Upper lobe of right lung (tissue), 1 donor: ENCODE measurements at places on chromosomes 4 and X.

DNA sequence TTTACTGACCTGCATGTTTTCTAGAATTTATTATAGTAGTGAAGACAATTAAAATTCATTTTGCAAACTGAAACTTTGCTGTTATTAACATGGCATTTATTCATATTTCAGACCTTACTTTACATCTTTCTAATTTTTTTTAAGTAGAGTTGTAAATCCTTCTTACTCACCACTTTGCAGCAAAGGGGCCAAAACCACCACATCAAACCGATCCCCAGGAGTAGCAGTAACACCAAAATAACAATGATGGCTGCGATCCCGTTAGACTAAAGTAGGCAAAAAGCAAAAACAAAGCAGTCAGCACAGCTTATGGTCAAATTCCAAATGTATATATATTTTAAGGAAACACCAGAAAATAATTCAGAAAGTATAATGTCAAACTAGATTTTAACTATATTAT is 64.7 kb downstream of the ANTXR2 start:
- H3K27ac ChIP-seq: no peak overlapping the region
- peaks cover 13% of the 10 kb centered on the region for H3K4me1 ChIP-seq
- no peaks in the 10 kb centered on the region for H3K36me3 ChIP-seq
- DNase-seq: no peak

GRCh38 chr4:38099020-38099600 is 138.9 kb downstream of the PTTG2 start:
- H3K27ac ChIP-seq: no peak overlapping the region
- H3K27me3 ChIP-seq: no peaks in the 10 kb centered on the region
- H3K4me3 ChIP-seq: no peak overlapping the region
- H3K4me1 ChIP-seq: no peaks in the 10 kb centered on the region
- H3K36me3 ChIP-seq: peaks cover 33% of the 10 kb centered on the region

DNA sequence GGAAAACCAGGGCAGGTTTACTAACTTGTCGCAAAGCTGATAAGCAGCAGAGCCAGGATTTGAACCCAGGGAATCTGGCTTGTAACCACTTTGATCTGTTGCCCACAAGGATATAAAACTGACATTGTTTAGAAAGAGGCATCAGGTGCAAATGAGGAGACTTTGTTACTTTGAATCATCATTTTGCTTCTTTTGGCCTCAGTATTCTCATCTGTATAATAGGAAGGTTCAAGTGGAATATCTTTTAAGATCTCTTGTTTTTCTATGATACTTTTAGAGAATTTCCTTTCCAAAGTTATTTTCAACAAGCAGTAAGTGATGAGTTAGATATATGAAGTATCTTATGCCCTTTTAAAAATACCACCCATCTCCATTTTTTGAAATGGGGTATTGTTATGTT is 57.8 kb upstream of the NAP1L5 start:
- H3K27ac ChIP-seq: no peak overlapping the region
- DNase-seq: no peak
- H3K4me1 ChIP-seq: no peaks in the 10 kb centered on the region
- no peaks in the 10 kb centered on the region for H3K27me3 ChIP-seq
- H3K4me3 ChIP-seq: no peak overlapping the region
- peaks cover 18% of the 10 kb centered on the region for H3K36me3 ChIP-seq

DNA sequence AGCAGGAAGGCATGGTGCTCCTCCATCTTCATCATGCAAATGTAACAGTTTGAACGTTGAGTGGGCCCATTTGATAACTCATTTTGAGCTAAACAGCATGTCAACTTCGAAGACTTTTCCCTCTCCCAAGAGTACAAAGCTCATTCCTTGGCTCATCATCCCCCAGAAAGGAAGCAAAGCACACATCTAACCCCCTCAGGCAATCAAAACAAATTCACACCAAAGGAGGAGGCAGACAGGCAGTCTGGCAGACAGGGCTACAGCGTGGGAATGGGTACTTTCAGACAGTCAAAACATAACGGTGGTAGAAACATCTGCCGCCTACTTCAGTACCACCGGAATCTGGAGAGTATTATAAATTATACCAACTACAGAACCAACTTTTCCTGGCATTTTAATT is 81.7 kb downstream of the PCDH19 start:
- no peak for DNase-seq
- H3K27me3 ChIP-seq: no peaks in the 10 kb centered on the region
- H3K27ac ChIP-seq: no peak overlapping the region

DNA sequence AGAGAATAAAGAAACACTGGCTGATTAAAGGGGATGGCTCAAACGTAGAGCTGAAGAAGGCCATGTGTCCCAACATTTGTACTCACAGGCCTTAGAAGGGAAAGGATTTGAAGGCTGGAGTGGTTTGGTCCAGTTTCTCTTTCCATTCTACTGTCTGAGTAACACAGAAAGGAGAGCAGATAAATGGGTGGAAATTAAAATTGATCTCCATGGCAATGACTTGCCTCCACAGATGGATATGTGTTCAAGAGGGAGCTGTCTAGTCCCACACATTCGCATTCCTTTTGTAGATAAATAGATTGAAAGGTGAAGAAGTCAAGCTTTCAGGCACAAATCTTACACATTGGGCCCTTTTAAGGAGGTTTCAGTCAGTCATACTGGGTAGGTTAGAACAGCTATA is 74.6 kb downstream of the DOCK11 start:
- H3K4me3 ChIP-seq: no peak overlapping the region
- no peak for DNase-seq
- H3K27me3 ChIP-seq: no peaks in the 10 kb centered on the region
- H3K4me1 ChIP-seq: no peaks in the 10 kb centered on the region
- H3K36me3 ChIP-seq: no peaks in the 10 kb centered on the region

DNA sequence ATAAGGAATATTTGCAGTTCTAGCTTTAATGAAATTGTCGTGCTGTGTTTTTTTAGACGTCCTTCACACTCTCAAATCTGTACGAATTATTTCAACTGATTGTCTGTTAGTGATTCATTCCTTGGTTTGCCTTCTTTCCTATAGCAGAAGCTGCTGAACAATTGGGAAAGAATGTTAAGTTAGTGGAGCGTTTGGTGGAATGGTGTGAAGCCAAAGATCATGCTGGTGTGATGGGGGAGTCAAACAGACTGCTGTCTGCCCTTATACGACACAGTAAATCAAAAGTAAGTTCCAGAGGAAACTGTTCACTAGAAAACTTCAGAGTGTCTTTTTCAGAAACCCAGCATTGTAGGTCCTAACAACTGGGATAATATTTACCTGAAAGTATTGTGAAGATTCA is 159.9 kb downstream of the RAP1GDS1 start:
- no peaks in the 10 kb centered on the region for H3K4me1 ChIP-seq
- no peak overlapping the region for H3K4me3 ChIP-seq
- H3K36me3 ChIP-seq: peaks cover 48% of the 10 kb centered on the region
- H3K27ac ChIP-seq: no peak overlapping the region
- DNase-seq: no peak

- no peaks in the 10 kb centered on the region for H3K4me1 ChIP-seq
- H3K4me3 ChIP-seq: no peak overlapping the region
- H3K27ac ChIP-seq: no peak overlapping the region
- no peaks in the 10 kb centered on the region for H3K36me3 ChIP-seq
- DNase-seq: no peak
These were observed 56.4 kb upstream of the HHIP start for GRCh38 chr4:144589512-144589911.

DNA sequence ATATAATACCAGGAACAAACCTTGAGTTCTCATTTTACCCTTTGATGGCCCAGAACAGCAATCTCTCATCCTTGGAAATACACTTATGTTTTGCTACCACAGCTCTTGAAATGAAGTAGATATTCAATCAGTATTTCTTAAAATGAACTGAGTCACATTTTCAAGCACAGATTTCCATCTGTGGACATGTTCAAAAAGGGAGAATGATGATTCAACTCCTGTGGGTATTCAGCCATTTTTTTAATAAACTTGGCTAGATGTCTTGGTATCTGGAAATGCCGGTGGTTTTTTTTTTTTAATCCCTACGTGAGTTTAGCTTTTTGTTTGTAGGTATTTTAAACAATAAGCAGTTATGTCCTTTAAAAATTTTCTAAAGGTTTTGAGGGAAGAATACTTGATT is 64.2 kb upstream of the TRPC5OS start:
- H3K4me3 ChIP-seq: no peak overlapping the region
- H3K27ac ChIP-seq: no peak overlapping the region
- no peaks in the 10 kb centered on the region for H3K4me1 ChIP-seq
- DNase-seq: no peak

DNA sequence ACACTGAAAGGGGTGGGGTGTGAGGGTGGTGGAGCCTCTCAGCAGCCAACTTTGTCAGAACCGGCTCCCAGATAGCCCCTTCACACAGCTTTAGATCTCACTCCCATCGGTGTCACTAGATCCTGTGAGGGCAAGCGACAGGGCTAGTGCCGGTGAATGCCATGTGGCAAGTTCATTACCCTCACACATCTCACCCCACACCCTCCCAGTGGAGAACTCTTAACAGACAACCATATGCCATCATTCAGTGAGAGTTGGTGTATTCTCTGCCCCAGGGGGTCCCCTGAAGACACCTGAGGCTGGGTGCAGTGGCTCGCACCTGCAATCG is 15.3 kb downstream of the SEPTIN6 start:
- no peaks in the 10 kb centered on the region for H3K36me3 ChIP-seq
- no peak for DNase-seq
- H3K4me3 ChIP-seq: no peak overlapping the region
- H3K4me1 ChIP-seq: no peaks in the 10 kb centered on the region

DNA sequence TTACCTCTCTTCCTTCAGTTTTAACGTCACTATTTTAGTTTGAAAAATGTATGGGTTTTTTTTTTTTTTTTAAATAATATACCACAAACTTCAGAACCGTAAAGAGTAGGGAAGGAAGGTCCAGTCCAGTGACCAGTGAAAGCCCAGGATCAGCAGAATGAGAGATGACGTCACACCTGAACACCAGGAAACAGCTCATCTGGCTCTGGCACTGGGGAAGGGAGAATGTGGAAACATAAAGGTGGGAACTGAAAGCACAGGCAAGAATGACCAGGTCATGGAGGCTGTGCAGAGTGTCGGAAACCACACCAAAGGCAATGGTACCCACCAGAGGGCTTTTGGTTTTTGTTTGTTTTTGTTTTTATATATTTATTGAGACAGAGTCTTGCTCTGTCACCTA is 141.2 kb downstream of the DHX15 start:
- no peak overlapping the region for H3K4me3 ChIP-seq
- no peaks in the 10 kb centered on the region for H3K36me3 ChIP-seq
- DNase-seq: no peak
- H3K4me1 ChIP-seq: no peaks in the 10 kb centered on the region
- no peaks in the 10 kb centered on the region for H3K27me3 ChIP-seq

GRCh38 chr4:140529434-140529833 is 5.5 kb downstream of the ELMOD2 start:
- no peak for DNase-seq
- H3K36me3 ChIP-seq: no peaks in the 10 kb centered on the region
- no peaks in the 10 kb centered on the region for H3K27me3 ChIP-seq
- H3K27ac ChIP-seq: no peak overlapping the region
- no peak overlapping the region for H3K4me3 ChIP-seq
- H3K4me1 ChIP-seq: peaks cover 9% of the 10 kb centered on the region
